Endothelial cell (in vitro differentiated cells): ENCODE measurements at places on chromosomes 5 and 9. TPM values are rescaled to one million over a fixed set of nuclear protein-coding genes. Genes with fewer than 3 reads are reported as not detected.

DNA sequence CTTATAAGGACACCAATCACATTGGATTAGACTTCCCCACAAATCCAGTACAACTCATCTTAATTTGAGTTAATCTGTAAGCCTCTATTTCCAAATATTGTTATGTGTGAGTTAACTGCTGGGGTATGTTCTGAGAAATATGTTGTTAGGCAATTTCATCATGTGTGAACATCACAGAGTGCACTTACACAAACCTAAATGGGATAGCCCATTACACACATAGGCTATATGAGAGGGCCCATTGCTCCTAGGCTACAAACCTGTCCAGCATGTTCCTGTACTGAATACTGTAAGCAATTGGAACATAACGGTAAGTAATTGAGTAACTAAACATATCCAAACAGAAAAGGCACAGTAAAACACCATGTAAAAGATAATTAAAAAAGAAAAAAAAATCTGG, 19.1 kb upstream of the ARSI start:
- no peak overlapping the region for H3K4me3 ChIP-seq
- DNase-seq: no peak
- H3K4me1 ChIP-seq: peaks cover 8% of the 10 kb centered on the region
- H3K36me3 ChIP-seq: no peaks in the 10 kb centered on the region

- H3K27me3 ChIP-seq: peaks cover 9% of the 10 kb centered on the region
- peak overlapping the region; percentile 20 for H3K27ac ChIP-seq
- peaks cover 6% of the 10 kb centered on the region for H3K4me1 ChIP-seq
- no peak for DNase-seq
- peaks cover 5% of the 10 kb centered on the region for H3K36me3 ChIP-seq
These were observed 75.0 kb upstream of the DAB2IP start for GRCh38 chr9:121576281-121577075.

PPP3R2 gene
- total RNA-seq: 2.2 TPM

DNA sequence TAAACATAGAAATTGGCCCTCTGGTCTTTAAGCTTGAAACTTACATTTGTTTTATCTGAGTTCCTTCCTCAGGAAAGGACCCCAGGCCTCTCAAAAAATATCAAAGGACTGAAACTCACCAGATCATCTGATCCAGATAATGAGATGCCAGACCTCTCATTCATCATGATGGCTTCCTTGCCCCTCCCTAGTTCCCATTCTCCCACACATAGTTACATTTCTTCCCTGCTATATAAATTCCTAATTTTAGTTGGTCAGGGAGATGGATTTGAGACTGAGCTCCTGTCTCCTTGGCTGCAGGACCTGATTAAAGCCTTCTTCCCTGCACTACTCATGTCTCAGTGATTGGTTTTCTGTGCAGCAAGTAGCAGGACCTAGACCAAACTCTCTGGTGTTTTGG, 119.4 kb upstream of the SPIN1 start:
- H3K27ac ChIP-seq: no peak overlapping the region
- no peak for DNase-seq
- no peak overlapping the region for H3K4me3 ChIP-seq
- H3K4me1 ChIP-seq: peaks cover 3% of the 10 kb centered on the region
- no peaks in the 10 kb centered on the region for H3K27me3 ChIP-seq

FOXD4 gene
- 0.49 TPM for total RNA-seq

WASHC1 gene
- total RNA-seq: 21.7 TPM

GRCh38 chr5:138258704-138259292, 15.6 kb downstream of the GFRA3 start:
- peaks cover 3% of the 10 kb centered on the region for H3K27me3 ChIP-seq
- H3K27ac ChIP-seq: no peak overlapping the region
- DNase-seq: no peak
- no peaks in the 10 kb centered on the region for H3K36me3 ChIP-seq
- no peak overlapping the region for H3K4me3 ChIP-seq

- no peak overlapping the region for H3K27ac ChIP-seq
- H3K4me1 ChIP-seq: no peaks in the 10 kb centered on the region
- no peak for DNase-seq
- no peaks in the 10 kb centered on the region for H3K36me3 ChIP-seq
- peaks cover 6% of the 10 kb centered on the region for H3K27me3 ChIP-seq
These were observed 32.9 kb downstream of the FRMD3 start for GRCh38 chr9:83505282-83505681.

DNA sequence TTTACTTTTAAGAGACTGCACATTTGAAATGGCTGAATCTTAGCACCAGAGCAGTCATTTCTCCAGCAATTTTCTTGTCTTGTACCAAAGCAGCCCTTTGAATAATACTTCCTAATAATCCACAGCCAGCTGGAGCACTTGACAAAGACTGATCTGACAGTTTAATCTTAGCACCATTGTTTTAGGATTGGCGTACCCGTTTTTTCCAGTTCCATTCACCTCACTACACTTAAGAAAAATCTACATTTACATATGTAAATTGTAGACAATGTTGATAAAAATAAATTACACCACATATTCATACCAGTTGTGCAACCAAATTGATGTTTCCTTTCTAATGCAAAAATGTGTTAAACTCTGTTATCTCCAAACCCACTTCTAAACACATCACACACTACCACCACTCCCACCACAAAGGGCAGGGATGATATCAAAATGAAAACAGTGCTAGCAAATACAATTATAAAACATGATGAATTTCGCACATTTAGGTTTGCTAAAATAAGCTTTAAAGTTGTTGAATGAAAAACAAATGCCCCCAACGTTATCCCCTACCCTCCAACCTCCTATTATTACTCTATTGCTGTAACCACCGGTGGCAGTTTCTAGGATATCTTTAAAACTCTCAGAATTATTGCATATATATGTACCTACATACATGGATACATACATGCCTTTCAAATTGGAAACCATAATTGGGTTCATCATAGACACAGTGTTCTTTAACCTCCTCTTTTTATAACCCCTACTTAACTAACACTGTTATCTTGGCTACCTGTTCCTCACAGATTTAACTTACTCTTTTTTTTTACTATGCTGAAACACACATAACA, 21.5 kb downstream of the SERINC5 start:
- no peak for DNase-seq
- H3K4me3 ChIP-seq: no peak overlapping the region
- H3K27ac ChIP-seq: no peak overlapping the region
- H3K27me3 ChIP-seq: peaks cover 6% of the 10 kb centered on the region

ACOT12 gene
- total RNA-seq: not detected

- no peak overlapping the region for H3K27ac ChIP-seq
- no peaks in the 10 kb centered on the region for H3K36me3 ChIP-seq
- no peak overlapping the region for H3K4me3 ChIP-seq
These were observed 114.7 kb downstream of the ST8SIA4 start for GRCh38 chr5:100788417-100788816.

GRCh38 chr9:68940573-68940972, 73.3 kb downstream of the PRKACG start:
- peaks cover 2% of the 10 kb centered on the region for H3K27me3 ChIP-seq
- H3K4me1 ChIP-seq: no peaks in the 10 kb centered on the region
- DNase-seq: no peak
- no peak overlapping the region for H3K27ac ChIP-seq
- H3K36me3 ChIP-seq: no peaks in the 10 kb centered on the region

- H3K36me3 ChIP-seq: no peaks in the 10 kb centered on the region
- H3K4me1 ChIP-seq: peaks cover 37% of the 10 kb centered on the region
- peaks cover 2% of the 10 kb centered on the region for H3K27me3 ChIP-seq
- H3K27ac ChIP-seq: peak overlapping the region; percentile 97
These were observed 161.5 kb downstream of the DEPDC1B start for GRCh38 chr5:60538426-60538825.

- no peaks in the 10 kb centered on the region for H3K27me3 ChIP-seq
- no peaks in the 10 kb centered on the region for H3K4me1 ChIP-seq
- no peaks in the 10 kb centered on the region for H3K36me3 ChIP-seq
- H3K27ac ChIP-seq: no peak overlapping the region
- no peak overlapping the region for H3K4me3 ChIP-seq
- no peak for DNase-seq
These were observed 53.9 kb upstream of the C9orf72 start for GRCh38 chr9:27627188-27627564.

IFNA21 gene
- not detected for total RNA-seq

ELOVL7 gene
- total RNA-seq: 4.4 TPM

THBS4 gene
- 3.0 TPM for total RNA-seq

IL4 gene
- total RNA-seq: not detected

TMC1 gene
- total RNA-seq: not detected

GRCh38 chr5:135829681-135830383, 4.6 kb upstream of the SLC25A48 start:
- peak; percentile 84 for DNase-seq
- H3K27me3 ChIP-seq: peaks cover 19% of the 10 kb centered on the region
- no peaks in the 10 kb centered on the region for H3K36me3 ChIP-seq
- H3K4me3 ChIP-seq: no peak overlapping the region

GRCh38 chr5:164148292-164148691, 642.9 kb downstream of the MAT2B start:
- no peaks in the 10 kb centered on the region for H3K27me3 ChIP-seq
- H3K4me1 ChIP-seq: no peaks in the 10 kb centered on the region

ARL14EPL gene
- not detected for total RNA-seq

GRCh38 chr5:58412081-58412480, 47.8 kb downstream of the PLK2 start:
- no peak overlapping the region for H3K27ac ChIP-seq
- H3K4me3 ChIP-seq: no peak overlapping the region
- peaks cover 30% of the 10 kb centered on the region for H3K4me1 ChIP-seq
- H3K36me3 ChIP-seq: no peaks in the 10 kb centered on the region
- no peak for DNase-seq

DMGDH gene
- total RNA-seq: 0.36 TPM

DNA sequence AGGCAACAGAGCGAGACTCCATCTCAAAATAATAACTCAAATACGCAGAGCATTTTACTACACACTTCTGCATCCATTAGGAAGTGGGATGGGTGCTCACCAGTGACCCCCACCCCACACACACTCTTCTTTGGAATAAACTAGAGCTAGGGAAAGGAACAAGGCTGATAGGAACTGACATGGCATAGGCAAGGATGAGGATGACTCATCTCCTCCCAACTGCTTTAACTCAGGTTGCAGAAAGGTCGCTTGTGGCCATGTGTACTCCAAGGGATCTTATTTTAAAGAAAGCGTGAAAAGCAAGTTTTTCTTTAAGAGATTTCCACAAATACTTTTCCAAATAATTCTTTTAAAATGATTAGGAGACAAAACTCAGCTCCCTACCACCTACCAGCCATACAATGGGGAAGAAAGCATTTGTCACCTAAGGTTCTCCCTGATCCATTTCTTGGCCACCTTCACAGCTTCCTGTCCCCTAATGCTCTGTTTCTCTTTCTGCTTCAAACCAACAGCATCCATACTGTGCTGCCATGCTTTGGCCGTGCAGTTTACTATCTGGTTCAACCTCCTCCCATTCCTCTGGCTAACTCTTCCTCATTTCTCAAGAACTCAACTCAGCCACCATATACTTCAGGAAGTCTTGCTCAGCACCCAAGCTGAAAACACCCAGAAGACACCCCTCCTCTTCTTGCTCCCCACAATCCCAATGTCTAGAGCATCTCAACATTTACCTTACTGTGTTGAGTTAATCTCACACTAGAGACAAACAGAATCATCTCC, 211.9 kb downstream of the ACTL7B start:
- H3K4me1 ChIP-seq: peaks cover 3% of the 10 kb centered on the region
- no peaks in the 10 kb centered on the region for H3K36me3 ChIP-seq
- no peak for DNase-seq
- no peak overlapping the region for H3K4me3 ChIP-seq
- no peaks in the 10 kb centered on the region for H3K27me3 ChIP-seq

IGFBPL1 gene
- total RNA-seq: 9.1 TPM

DNA sequence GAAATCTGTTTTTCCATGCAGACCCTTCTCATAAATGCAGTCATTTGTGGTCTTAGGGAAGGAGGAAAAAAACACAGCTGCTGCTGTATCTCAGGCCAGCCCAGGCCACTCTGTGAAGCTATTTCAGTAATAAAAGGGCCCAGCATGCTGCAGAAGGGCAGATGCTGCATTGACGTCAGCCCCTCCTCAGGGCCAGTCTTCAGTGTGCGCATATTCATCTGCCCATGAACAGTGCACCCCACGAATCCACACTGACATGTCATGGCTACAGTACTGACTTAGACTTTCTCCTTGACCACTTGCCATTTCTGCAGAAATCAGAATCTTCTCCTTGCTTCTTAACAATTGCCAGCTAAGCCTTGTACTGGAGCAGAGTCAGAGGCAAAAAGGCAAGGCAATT, 304.7 kb downstream of the GABRG2 start:
- no peaks in the 10 kb centered on the region for H3K27me3 ChIP-seq
- DNase-seq: no peak
- H3K4me1 ChIP-seq: peaks cover 22% of the 10 kb centered on the region
- H3K36me3 ChIP-seq: no peaks in the 10 kb centered on the region

DNA sequence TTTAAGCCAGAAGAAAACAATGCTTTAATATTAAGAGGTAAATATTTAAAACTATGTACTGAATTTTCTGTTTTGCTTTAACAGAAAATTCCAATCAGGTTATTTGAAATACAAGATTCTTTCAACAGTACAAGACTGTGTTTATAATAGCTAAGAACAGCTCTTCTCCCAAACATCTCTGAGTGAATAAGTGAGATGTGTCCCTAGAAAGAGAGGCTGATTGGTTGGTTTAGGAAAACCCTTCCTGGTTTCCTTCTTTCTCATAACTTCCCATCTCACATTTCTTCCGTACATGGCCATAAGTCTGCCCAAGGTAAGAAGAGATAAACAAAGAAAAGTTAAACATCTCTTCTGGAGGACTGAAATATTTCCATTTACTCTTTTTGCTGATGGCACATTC, 145.9 kb downstream of the FANCC start:
- no peak overlapping the region for H3K27ac ChIP-seq
- H3K4me3 ChIP-seq: no peak overlapping the region
- no peak for DNase-seq
- H3K36me3 ChIP-seq: no peaks in the 10 kb centered on the region

- peaks cover 36% of the 10 kb centered on the region for H3K4me1 ChIP-seq
- no peak for DNase-seq
- peaks cover 8% of the 10 kb centered on the region for H3K36me3 ChIP-seq
- H3K27ac ChIP-seq: no peak overlapping the region
- H3K27me3 ChIP-seq: peaks cover 10% of the 10 kb centered on the region
These were observed 35.3 kb downstream of the UBE2QL1 start for GRCh38 chr5:6483880-6484382.

DNA sequence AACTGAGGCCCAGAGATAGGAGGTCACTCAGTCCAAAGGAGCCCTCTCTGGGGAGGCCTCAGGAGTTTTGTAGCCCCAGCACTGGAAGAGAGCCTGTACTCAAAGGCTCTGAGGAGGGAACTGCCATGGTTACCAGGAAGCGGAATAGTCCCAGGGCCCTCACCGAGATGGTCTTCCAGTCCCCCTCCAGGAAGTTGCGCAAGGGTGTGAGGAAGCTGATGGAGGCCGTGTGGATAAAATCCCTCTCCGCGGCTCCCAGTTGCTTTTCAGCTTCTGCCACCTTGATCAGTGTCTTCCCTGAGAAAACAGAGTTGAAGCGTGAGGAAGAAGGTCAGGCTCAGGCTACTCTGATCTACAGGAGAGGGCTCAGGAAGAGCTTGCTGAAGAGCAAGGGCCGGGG, 13.5 kb downstream of the SH3GLB2 start:
- peaks cover 23% of the 10 kb centered on the region for H3K36me3 ChIP-seq
- peaks cover 8% of the 10 kb centered on the region for H3K4me1 ChIP-seq
- DNase-seq: no peak

- no peaks in the 10 kb centered on the region for H3K36me3 ChIP-seq
- H3K4me1 ChIP-seq: no peaks in the 10 kb centered on the region
- peaks cover 3% of the 10 kb centered on the region for H3K27me3 ChIP-seq
- no peak for DNase-seq
- H3K27ac ChIP-seq: no peak overlapping the region
These were observed 32.1 kb downstream of the KCTD16 start for GRCh38 chr5:144202726-144203125.

KCNV2 gene
- total RNA-seq: not detected
